Stimulated activated CD8-positive, alpha-beta memory T cell treated with anti-CD3 and anti-CD28 coated beads, Interleukin-4, amount 100 ng/mL, for 1 hour (primary cell): ENCODE measurements at places on chromosomes 3 and 15.

GRCh38 chr3:109984976-109985375 is 647.6 kb upstream of the DPPA4 start:
- DNase-seq, result no peak

DNA sequence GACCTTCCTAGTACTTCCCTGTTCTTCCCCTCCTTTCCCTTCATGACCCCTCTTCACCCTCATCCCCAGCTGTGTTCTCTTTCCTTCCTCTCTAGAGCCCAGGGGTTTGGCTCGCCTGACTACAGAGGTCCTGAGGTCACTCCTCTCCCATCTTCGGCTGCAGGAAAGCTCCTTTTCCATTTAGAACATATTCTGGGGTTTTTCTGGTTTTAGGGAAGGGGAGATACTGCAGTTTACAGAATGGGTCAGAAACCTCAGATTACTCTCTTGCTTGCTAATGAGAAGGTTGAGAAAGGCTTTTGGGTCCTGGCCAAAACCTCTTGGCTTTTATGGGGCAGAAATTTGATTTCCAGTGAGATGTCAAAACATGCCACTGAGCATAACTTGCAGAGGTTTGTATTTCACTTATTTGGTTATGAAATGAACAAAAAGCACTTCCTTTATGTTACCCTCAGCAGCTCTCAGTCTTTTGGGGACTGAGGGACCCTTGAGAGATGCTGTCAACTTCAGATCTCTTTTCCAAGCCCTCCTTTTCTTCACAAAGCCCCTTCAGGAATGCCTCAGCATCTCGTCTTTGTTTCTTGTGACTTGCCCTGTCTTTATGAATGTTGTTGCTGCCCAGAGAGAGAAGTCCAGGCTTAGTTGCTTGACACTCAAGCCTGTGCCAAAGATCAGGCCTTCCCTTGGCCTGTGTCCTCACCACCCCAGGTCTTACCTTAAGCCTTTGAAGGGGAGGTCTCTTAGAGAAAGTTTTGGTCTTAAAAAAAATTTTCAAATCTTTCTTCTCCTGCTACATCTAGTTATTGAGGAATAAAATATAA is 121.7 kb upstream of the TPM1 start:
- DNase-seq, result no peak

- no peak for DNase-seq
Observed at GRCh38 chr3:17431484-17432045, 310.9 kb downstream of the TBC1D5 start.

DNA sequence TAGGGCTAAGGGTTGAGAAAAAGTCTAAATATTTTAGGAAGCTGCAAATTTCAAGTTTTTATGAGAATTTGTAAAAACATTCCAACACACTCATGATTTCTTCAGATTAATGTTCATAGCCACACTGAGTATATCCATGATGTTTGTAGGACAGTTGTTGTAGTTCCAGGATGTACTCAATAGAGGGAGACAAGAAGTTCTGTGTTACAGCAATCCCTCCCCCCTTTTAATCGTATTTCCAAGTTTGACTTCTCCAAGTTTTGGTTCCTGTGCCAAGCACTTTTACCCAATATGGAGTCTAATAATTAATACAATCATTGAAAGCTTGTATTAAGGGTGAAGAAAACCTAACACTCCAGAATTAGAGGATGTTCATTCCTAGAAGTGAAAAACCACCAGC is 143.4 kb downstream of the FEZF2 start:
- no peak for DNase-seq

DNA sequence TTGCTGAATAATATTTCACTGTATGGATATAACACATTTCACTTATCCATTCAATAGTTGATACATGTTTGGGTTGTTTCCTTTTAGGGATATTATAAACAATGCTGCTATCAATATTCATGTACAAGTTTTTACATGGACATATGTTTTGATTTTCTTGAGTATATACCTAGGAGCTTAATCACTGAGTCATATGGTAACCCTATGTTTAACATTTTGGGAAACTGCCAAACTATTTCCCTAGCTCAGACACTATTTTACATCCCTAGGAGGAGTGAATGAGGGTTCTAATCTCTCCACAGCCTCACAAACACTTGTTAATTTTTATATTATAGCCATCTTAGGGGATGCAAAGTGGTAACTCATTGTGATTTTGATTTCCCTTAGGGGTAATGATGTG is 66.0 kb downstream of the GPR156 start:
- no peak for DNase-seq
